ENCODE measurements at places on chromosomes 13 and 19.

- DNase-seq: no peak
These were observed 11.0 kb downstream of the PRKCG start for GRCh38 chr19:53892981-53893325.

DNA sequence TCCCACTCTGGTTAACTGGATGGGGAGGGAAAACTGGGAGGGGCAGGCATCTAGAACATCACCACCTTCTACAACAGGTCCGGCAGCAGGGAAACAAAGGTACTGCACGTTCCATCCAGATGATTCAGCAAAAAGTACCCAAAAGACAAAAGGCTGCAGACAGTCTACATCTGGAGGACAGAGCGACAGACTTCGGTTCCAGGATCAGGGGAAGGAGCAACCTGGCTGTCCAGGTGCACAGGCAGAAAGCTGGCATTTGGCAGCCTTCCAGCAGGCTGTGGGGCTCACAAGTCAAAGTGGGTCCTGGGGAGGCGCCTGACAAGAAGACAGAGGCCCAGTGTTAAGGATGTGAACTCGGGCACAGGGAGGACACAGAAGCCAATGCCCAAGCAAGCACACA is 202.9 kb downstream of the SUCLA2 start:
- no peak for DNase-seq

DNA sequence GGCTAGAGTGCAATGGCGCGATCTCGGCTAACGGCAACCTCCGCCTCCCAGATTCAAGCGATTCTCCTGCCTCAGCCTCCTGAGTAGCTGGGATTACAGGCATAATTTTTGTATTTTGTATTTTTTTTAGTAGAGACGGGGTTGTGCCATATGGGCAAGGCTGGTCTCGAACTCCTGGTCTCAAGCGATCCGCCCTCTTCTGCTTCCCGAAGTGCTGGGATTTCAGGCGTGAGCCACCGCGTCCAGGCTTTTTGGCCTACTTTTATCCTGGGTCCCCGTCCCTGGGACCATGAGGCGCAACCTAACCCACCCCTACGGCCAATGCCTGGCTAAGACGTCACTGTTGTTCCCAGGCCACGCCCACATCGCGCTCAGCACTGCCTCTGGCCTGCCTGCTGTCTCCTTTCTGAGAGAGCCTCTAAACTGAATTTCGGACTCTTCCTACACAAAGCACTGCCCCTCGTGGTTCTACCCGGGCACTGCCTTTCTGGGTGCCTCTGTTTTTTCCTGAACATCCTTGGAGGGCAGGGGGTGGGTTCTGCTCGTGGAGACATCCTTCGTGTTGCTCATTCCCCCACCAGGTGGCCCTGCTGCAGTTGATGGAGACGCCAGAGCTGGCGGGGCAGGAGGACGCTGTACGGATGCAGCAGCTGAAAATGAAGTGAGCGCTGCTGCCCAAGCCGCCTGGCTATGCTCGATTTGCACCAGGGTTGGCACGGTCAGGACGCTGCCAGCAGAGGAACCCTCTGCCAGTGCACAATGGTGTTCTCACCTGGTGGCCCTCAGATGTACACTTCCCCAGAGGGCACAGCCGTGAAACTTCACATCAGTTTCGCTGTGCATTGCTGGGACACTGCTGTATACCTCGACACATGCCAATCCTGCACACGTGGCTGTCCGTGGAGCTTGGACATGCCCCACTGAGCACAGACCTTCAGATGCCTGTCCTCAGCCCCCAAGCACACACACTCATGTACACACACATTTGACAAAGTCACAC is 2.0 kb downstream of the REX1BD start:
- peak; percentile 84 for DNase-seq

- DNase-seq: no peak
These were observed at the start of gene CCDC70 for GRCh38 chr13:51861723-51862300. TSS of gene CCDC70 (plus strand) at chr13:51861969. CDS start at chr13:51865412, 3,443 bp downstream.

DNA sequence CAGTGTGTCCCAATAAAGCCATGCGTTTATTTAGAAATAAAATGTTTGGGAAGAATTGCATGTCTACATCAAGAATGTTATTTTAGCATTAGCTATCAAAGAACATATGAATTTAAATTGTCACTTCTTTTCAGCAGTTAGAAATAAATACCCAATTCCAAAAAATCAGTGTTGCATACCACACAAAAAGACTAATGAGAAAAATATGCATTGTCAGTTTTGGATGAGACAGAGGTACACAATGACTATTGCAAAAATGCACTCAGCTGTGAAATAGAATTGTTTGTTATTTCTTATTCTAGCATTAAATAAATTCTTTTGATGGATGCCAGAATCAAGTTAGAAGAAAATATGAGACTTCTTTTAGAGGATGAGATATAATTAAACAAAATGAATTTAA is 833.9 kb downstream of the SLITRK1 start:
- no peak for DNase-seq

DNA sequence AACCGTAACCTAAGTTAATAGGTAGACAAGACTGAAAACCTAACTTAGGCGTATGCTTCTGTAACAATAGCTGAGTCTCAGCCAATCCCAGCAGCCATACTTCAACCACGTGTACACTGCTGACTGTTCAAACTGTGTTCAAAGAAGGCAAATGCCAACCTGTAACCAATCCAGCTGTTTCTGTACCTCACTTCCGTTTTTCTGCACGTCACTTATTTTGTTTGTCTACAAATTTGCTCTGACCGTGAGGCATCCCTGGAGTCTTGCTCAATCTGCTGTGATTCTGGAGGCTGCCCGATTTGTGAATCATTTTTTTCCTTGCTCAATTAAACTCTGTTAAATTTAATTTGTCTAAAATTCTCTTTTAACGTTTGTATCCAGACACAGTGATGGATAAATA is 59.2 kb downstream of the EDNRB start:
- DNase-seq: no peak

All from NCI-H510A treated with DMSO at 0.1 percent for 48 hours (cell line).